ENCODE measurements at places on chromosomes 16 and 17.

DNA sequence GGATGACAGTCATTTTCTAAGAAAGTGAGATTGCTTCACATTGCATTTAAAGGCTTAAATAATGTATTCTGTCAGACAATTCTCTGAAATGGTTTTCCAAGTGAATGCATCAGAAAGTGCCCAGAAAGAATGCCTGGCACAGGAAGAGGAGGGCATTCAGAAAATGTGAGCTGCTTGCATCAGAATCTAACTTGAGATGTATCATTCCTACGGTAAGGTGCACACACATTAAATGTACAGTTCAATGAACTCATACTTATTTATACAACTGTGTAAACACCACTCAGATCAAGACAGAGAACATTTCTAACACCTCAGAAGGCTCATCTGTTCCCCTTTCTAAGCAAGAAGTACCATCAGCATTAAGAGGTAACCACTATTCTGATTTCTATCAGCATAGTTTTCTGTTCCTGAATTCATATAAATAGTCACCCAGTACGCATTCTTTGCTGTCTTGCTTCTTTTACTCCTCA, 638.0 kb downstream of the MAF start:
- DNase-seq: no peak

GRCh38 chr16:87921236-87921773, 15.0 kb downstream of the CA5A start:
- DNase-seq: no peak

DNA sequence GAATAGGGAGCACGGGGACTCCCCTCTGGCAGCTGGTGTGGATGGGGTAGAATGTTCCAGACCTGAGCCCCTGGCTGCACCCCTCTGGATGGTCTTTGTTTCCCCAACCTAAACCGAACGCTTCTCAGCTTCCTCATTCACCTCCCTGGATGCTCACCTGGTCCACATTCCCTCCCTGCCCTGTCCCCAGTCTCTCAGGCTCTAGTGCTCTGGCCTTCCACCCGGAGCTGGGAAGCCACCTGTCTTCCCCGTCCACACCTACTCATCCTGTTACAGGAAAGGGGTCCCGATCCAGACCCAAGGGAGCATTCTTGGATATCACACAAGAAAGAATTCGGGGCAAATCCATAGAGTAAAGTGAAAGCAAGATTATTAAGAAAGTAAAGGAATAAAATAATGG, 73.5 kb downstream of the CYLD start:
- no peak for DNase-seq

- peak; percentile 31 for DNase-seq
Observed at GRCh38 chr16:49876716-49877129, 20.8 kb upstream of the ZNF423 start.

DNA sequence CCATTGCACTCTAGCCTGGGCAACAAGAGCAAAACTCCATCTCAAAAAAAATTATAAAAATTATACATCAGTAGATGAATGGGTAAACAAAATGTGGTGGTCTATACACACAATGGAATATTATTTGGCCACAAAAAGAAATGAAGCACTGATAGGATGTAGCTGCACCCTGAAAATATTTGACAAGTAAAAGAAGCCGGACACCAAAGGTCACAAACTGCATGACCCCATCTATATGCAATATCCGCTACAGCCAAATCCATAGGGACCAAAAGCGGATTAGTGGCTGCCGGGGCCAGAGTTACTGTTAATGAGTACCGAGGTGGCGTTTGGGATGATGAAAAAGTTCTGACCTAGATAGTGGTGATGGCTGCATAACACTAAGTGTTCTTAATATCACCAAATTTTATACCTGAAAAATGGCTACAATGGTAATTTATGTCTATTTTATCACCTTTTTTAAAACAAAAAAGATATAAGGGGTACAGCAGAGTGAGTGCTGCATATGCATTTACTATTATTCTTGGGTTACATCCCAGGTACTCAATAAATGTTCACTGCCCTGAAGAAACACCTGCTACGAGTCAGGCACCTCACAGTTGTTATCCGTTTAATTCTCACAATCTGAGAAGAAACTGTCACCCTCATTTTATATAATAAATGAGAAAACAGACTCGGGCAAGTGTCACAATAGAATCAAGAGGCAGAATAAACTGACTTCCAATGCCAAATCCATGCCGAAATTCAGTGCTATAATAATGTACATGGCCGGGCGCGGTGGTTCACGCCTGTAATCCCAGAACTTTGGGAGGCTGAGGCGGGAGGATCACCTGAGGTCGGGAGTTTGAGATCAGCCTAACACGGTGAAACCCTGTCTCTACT, 807 bp upstream of the HBQ1 start:
- DNase-seq: no peak

- DNase-seq: peak; percentile 33
Observed at GRCh38 chr16:25841761-25842160, 150.0 kb downstream of the HS3ST4 start.

GRCh38 chr17:41071606-41072360, 6.1 kb upstream of the KRTAP2-4 start:
- no peak for DNase-seq

DNA sequence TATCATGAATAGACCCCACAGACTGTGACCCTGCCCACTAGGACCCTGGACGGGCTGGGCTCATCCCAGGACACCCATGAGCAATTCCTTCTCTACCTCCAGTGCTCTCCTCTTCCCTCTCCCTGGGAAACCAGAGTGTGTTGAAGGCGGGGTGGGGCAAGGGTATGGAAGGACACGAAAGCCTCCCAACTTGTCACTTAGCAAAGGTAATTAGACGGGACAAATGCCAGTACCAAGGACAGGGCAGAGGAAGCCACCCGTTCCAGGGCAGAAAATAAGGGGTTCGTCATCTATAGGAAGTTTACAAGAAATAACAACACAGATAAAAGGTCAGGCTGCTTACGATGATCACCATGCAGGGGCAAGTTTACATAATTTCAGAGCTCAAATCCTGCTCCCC, 4.9 kb upstream of the EPX start:
- DNase-seq: no peak

DNA sequence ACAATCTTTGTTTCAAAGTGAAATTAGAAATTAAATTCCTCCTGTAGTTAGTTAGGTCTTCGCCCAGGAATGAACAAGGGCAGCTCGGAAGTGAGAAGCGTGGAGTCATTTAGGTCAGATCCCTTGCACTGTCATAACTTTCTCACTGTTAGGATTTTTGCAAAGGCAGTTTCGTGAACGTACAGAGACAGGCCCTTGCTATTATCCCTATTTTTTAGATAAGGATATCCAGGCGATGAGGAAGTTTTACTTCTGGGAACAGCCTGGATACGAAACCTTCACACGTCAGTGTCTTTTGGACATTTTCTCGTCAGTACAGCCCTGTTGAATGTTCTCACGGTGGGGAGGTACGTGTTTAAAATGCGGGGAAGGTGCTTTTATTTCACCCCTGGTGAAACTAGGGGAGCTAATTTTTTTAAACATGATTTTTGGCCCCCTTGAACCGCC, 318 bp upstream of the RBL2 start:
- no peak for DNase-seq

GRCh38 chr16:89564476-89565255, 4.2 kb downstream of the RPL13 start:
- no peak for DNase-seq

- DNase-seq: no peak
Observed at GRCh38 chr17:10775740-10776356, 28.1 kb downstream of the TMEM238L start.

- no peak for DNase-seq
Observed at GRCh38 chr17:8747742-8748141, 3.1 kb upstream of the CCDC42 start.

GRCh38 chr16:54173490-54173889, 113.1 kb downstream of the IRX3 start:
- DNase-seq: peak; percentile 66

- no peak for DNase-seq
Observed at GRCh38 chr17:11170881-11171280, 70.1 kb upstream of the SHISA6 start.

- no peak for DNase-seq
Observed at GRCh38 chr16:78961464-78961863, 639.1 kb downstream of the MAF start.

GRCh38 chr16:3530371-3530914, 29.6 kb downstream of the CLUAP1 start:
- no peak for DNase-seq

GRCh38 chr16:31083556-31083955, 5.2 kb downstream of the PRSS53 start:
- no peak for DNase-seq

DNA sequence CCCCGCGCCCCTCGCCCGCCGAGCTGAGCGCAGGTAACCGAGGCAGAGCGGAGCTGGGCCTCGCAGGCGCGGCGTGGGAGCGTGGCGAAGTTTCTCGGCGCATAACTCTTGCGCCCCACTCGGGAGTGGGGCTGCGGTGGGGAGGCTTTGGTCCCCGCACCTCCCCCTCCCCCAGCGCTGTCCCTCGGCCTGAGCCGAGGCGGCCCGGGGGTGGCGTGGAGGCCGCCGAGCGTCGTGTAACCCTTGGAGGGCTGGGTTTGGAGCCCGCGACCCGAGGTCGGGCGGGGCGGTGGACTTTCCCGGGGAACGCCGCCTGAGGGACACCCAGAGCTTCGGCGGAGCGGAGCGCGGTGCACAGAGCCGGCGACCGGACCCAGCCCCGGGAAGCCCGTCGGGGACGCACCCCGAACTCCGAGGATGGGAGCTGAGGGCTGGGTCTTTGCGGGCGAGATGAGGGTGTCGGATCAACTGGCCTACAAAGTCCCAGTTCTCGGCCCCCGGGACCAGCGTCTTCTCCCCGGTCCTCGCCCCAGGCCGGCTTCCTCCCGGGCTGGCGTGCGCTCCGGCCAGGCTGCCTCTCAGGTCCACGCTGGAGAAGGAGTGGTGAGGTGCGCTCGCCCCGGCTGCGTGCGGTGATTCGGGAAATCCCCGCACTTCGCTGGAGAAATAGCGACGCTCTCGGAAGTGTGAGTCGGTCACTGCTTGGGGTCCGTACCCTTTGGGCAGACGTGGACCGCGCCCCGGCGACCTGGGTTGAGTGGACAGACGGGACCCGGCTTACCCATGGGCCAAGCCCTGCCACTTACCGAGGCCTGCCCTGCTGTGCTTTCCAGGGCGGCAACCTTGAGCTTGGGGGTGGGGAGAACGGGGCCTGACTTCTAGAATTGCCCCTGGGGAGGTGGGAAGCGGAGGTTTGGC, 168.4 kb downstream of the RAB11FIP4 start:
- DNase-seq: no peak

DNA sequence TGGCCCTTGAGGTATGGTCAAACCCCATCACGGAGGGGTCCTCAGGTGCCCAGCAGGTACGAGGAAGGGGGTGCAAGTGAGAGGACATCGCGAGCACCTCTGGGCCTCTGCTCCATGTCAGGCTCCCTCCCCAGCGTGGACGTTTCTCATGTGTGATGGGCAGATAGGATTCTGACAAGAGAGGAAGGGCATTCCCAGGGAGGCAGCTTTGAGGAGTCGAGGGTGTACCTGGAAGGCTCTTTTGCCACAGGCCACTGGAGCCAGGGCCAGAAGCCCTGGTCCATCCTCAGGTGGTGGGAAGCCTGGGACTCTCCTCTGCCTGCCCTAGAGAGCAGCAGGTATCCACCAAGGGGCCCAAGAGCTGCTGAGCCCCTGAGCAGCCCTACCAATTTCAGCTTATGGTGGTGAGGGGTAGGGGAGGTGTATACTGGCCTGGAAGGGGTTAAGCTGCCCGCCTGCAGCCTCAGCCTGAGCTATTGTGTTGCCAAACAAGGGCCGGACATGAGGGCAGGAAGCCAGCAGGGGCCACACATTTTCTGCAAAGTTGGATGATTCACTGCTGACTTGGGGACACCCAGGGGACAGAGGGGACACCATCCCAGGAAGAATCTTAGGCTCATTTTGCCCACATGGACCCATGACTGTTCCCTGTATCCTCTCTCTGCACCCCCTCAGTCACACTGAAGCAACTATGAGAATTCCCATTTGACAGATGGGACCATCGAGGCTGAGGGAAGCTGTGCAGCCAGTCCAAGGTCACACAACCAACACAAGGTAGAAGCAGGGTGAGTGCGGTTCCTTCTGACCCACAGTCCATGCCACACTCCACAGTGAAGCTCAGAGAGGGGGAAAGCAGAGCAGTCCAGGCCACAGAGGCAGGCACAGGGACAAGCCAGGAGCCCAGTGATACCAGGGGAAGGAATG, 1.7 kb downstream of the CDH5 start:
- no peak for DNase-seq

DNA sequence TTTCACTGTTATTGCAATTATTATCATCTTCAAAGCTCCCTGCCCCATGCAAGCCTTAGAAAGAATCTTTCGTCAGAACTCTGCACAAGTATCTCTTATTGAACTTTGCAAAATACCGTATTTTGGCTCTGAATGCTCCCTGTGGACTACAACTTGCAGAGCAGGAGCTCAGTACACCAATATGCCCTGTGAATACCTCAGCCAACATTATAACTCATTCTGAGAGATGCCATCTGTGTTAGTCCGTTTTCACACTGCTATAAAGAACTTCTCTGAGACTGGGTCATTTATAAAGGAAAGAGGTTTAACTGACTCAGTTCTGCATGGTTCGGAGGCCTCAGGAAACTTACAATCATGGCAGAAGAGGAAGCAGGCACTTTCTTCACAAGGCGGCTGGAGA, 87.2 kb upstream of the XYLT1 start:
- no peak for DNase-seq

DNA sequence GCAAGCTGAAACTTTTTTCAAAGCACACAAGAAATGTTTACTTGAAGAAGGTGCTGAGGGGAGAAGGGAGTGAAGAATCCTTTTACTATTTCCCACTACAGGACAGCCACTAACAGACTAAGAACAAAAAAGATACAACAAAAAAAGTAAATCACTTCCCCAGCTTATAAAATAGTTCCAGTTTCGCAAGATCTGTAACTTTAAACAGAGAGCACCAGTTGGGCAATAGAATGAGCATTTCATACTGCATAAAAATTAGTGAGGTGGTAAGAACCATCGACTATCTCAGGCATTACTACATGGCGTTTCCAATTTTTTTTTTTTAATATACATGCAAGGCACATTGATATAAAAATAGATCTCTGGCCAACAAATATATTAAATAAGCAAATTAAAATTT, 11.1 kb downstream of the CRYBA1 start:
- DNase-seq: no peak

DNA sequence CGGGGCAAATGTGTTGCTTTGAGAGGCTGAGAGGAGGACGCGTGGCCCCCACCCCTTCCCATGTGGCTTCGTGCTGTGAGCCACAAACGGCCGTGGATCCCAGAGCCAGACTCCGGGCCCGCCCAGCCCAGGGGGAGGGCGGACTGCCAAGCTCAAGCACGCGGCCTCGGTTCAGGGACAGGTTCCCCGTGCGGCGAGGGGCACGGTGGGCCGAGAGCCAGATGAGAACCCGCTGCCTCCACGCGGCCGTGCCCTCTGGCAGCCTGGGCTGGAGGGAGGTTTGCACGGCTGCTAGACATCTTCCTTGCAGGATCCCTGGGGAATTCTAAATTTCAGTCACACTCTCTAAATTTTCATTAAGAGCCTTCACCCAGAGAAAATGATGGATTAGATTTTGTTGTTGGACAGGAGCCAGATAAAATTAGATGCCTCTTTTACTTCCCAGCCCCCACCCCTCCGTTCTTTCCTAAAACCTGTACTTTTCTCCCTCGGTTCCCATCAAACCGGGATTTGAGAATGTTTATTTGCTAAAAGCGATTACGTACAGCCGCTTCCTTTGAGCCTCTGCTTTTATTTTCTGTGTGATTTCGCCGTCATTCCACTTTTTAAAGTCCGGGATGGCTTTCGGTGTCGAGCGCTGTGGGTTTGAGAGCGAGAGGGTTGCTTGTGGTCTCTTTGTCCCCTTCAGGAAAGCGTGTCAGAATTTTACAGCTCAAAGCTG, 25.0 kb upstream of the GNG13 start:
- DNase-seq: peak; percentile 46

Data from NCI-H1092 treated with DMSO at 0.1 percent for 48 hours (cell line).